ENCODE measurements at places on chromosomes 12 and 14.

DNA sequence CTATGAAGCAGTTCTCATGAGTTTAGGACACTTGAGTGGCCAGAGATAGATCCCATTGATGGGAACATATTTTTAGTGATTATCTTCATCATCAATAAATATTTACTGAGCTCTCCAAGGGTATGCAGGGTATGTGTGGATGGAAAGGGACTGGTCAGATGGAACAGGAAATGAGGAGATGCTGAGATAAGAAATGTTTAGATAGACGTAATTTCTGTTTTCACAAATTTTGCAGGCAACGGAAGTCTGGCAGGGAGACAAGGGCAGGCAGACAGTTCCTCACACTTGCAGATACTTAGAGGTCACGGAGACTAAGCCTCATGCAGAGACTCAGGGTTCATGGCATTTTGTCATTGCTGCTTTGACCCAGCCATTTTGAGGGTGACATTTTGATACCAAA, 24.3 kb downstream of the BCL2L14 start:
- DNase-seq = no peak

DNA sequence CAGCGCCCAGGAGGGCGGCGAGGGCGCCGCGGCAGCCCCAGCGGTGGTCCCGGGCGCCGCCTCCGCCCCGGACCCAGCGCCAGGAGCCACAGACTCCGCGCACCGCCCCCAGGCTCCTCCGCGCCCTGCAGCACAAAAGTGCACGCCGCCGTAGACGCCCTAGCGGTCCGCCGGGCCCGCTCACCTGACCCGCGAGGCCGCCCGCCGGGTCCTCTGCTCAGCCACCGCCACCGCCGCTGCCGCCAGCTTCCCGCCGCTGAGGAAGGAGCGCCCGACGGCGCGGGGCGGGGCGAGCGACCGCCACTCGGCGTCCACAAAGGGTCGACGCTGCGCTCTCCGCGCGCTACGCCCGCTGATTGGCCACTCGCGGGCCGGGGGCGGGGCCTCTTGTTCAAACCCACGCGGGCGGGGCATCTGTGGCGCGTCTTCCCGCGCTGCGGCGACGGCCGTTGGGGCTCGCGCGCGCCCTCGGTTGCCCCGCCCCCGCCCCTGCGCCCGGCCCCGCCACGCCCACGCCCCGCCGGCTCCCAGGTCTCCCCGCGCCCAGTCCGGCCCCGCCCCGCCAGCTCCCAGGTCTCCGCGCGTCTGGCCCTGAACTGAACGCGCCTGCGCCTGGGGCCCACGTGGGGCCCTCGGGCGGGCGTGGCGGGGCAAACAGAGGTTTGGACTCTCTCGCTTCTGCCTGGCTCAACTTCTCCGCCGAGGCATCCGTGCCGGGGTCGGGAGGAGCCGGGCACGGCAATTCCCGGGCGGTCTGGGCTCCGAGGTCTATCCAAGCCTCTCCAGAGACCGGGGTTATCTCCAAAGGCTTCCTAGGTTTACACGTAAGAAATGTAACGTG, at the start of gene CDCA4:
TSS of gene CDCA4 (minus strand) at position 269 of the 841 bp plus-strand sequence. CDS start 9,154 bp downstream, outside the sequence.
- DNase-seq = peak; percentile 97

GRCh38 chr12:15688838-15689625, 100.2 kb downstream of the EPS8 start:
- DNase-seq = peak; percentile 42

DNA sequence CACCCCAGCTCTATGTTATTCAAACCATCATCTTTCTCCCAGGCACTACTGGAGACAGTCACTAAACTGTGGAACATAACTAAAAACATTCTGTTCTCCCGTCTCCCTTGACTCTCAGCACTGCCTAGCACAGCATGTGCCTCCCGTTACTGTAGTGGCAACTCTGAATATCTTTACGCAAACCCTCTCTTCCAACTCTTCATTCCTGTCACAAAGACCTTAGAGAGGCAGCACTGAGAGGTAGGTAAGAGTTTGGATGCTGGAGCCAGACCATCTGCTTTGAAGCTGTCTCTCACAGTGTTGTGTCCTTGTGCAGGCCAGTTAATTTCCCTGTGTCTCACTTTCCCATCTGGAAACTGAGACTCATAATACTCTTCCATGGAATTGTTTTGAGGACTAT, 108.1 kb downstream of the DIP2B start:
- DNase-seq = no peak

DNA sequence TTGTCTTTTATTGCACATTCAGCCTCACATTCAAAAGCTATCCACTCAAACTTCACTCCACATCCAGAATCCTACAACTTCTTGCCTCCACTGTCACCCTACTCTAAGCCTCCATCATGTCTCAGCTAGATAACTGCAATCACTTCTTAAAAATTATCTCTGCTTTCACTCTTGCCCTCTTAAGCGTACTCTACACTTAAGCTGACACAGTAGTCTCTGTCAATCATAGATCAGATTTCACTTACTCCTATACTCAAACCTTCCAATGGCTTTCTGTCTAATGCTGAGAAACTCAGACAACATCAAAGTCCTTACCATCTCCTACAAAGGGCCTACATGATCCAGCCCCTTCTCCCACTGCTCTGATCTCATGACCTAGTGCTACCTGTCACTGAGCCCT, 304.1 kb downstream of the ITPR2 start:
- no peak for DNase-seq

DNA sequence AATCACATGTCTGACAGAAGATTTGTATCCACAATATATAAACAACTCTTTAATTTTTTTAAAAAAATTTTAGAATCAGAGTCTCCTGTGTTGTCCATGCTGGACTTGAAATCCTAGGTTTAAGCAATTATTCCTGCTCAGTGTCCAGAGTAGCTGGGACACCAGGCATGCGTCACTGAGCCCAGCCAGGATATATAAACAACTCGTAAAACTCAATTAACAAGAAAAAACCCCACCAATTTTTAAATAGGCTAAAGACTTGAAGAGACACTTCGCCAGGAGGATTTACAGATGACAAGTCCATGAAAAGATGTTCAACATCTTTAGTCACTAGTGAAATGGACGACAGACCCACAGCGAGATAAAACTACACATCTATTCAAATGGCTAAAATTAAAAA, 2.0 kb upstream of the SCN8A start:
- DNase-seq = no peak

DNA sequence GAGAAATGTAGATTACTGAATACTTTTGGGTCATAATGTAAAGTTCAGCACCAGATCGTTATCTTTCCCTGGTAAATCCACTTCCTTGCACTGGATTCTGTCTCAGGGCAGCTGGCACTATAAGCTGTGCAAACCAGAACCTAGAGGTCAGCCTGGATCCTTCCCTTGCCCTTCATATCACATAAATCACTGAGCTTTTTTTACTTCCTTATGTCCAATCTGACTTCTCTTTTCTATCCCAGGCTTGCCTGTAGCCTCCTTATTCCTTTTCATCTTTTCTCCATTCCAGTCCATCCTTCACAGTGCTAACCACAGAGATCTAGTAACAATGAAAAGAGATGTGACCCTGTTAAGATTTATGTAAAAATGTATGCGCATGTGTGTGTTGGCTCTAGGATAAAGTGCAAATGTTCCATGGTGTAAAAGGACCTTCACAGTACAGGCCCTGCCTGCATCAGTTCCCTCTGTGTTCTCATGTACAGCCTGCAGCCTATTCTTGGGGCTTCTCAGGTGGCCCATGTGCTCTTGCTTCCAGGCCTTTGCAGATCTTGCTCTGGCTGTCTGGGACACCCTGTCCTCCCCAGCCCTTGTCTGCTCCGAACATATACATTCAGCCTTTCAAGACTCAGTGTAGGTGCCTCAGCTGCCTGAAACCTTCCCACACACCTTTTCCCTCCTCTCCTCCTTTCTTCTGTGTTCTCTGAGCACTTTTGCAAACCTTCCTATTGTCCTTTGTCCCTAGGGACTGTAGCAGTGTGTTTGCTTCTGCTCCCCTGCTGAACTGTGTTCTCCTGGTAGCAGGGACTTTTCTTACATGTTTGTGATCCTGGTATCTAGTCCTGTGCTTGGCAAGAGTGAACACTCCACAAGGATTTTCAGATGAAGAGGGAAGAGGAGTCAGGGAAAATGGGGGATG, 30.0 kb downstream of the PELI2 start:
- DNase-seq = no peak

GRCh38 chr12:26711072-26711471, 121.9 kb downstream of the ITPR2 start:
- no peak for DNase-seq

- DNase-seq = no peak
Observed at GRCh38 chr12:46237371-46238045, 31.3 kb downstream of the SLC38A1 start.

GRCh38 chr12:79927772-79928474, 7.0 kb downstream of the PPP1R12A start:
- no peak for DNase-seq

- no peak for DNase-seq
Observed at GRCh38 chr12:64864319-64864718, 39.9 kb downstream of the TBC1D30 start.
